Activated CD4-positive, alpha-beta T cell treated with anti-CD3 and anti-CD28 coated beads, Interleukin-2, amount 10 ng/mL, durations not matched to agents 7 days and 5 days (primary cell): ENCODE measurements at places on chromosomes 13 and 19. TPM values are rescaled to one million over a fixed set of nuclear protein-coding genes. Genes with fewer than 3 reads are reported as not detected.

Gene ARHGAP45
- total RNA-seq, result 487 TPM

DNA sequence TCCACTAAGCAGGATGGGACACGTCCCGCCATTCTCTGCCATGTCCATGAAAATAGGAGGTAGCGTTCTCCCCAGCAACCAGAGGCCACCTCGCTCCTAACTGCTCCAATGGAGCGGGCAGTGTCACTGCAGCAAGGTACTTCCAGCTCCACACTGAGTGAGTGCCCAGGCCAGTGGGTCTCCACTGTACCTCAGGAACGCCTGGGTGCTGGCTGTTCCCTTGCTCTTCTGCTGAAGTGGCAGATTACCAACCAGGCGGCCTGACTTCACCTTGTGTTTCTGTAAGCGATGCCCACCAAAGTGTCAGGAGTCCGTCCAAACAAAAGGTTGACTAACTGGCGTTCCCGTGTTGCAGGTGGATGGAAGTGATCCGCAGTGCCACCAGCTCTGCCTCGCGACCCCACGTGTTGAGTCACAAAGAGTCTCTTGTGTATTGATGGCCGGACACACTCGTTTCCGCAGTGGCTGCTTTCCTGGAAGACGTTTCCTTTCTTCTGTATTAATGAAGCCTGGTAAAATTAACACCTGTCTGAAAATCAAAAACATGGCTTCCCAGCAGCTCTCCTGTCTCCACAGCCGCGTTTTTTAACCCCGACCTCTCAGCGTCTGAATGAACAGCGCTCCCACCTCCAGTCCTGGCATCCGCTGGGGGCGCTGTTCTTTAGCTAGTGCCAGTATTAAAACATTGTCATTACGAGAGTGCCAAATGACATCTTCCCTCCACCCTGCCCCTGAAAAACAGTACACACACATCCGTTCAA, 128.8 kb downstream of the STK24 start:
- H3K36me3 ChIP-seq, result peaks cover 40% of the 10 kb centered on the region
- H3K27ac ChIP-seq, result peak overlapping the region; percentile 36
- H3K4me1 ChIP-seq, result peaks cover 39% of the 10 kb centered on the region
- H3K27me3 ChIP-seq, result no peaks in the 10 kb centered on the region
- no peak for DNase-seq

GRCh38 chr19:35294328-35294727, 2.4 kb downstream of the MAG start:
- H3K4me3 ChIP-seq, result no peak overlapping the region
- H3K36me3 ChIP-seq, result no peaks in the 10 kb centered on the region
- peaks cover 8% of the 10 kb centered on the region for H3K4me1 ChIP-seq

DNA sequence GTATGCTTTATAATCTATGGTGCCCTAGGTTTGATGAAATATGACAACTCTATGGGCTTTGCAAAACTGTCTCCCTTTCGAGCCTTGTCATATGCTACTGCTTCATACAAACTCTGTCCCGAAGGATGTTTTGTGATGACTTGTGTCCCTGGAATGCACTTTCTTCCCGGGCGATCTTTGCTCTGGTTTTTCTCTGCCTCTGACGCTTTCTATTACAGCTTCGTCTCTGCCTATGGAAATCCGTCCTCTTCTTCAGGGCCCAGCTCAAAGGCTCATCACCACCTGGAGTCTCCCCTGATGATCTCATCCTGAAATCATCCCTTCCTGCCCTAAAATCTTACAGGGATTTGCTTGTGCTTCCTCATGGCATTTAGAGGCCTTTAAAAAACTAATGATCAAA, 191.5 kb upstream of the KL start:
- no peaks in the 10 kb centered on the region for H3K4me1 ChIP-seq
- H3K36me3 ChIP-seq, result no peaks in the 10 kb centered on the region
- no peak for DNase-seq
- no peak overlapping the region for H3K4me3 ChIP-seq
- H3K27me3 ChIP-seq, result peaks cover 4% of the 10 kb centered on the region
- no peak overlapping the region for H3K27ac ChIP-seq

GRCh38 chr19:8120636-8121480, 28.5 kb downstream of the FBN3 start:
- H3K27me3 ChIP-seq, result no peaks in the 10 kb centered on the region
- H3K4me1 ChIP-seq, result no peaks in the 10 kb centered on the region
- H3K4me3 ChIP-seq, result no peak overlapping the region
- H3K36me3 ChIP-seq, result no peaks in the 10 kb centered on the region
- DNase-seq, result no peak
